Right ventricle myocardium superior (tissue), 1 donor: ENCODE measurements at places on chromosomes 4 and X. TPM values are rescaled to one million over a fixed set of nuclear protein-coding genes. Genes with fewer than 3 reads are reported as not detected.
A peak's percentile ranks its signal among the peaks of the same experiment; 100 is the strongest.

DNA sequence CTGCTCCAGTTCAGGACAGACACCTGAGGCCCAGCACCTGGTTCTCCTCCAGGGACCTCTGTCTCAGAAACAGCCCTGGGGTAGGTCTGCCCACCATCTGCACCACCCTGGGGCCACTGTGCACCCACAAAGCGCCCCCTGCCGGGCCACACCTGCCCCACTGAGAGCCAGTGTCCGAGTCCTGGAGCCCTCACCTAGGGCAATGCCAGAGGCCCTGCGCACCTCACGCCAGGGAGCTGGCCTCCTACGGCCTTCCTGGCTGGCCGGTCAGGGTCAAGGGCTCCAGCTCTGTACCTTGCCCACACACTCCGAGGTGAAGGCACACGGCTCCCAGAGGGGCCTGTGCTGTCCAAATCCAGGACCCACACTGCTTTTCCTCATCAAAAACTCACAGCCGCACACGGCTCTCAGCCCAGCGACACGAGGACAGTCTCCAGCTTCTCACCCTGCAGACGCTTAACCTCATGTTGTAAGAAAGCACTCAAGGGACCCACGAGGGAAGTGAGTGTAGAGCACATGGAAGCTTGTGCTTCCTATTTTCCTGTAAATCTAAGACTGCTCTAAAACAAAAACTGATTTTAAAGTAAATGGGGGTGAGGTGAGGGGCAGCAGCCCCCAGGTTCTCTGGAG, 5.4 kb downstream of the CTBP1 start:
- DNase-seq: peak; percentile 33

DNA sequence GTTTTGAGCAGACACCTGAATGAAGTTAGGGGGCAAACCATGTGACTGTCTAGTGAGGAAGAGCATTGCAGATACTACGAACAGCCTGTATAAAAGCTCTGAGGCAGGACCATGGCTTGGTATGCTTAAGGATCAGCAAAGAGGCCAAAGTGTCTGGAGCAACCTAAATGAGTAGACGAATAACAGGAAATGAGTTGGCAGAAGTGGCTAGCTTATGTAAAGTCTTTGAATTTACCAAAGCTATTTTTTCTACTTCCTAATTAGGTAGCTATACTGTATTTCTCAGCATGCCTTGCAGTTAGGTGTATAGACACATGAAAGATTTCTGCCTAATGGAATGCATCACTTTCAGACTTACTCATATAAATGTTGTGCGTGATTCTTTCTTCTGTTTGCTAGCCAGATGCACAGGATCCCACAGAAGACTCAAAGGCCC, 9.3 kb upstream of the GPRIN3 start:
- no peak for DNase-seq

DNA sequence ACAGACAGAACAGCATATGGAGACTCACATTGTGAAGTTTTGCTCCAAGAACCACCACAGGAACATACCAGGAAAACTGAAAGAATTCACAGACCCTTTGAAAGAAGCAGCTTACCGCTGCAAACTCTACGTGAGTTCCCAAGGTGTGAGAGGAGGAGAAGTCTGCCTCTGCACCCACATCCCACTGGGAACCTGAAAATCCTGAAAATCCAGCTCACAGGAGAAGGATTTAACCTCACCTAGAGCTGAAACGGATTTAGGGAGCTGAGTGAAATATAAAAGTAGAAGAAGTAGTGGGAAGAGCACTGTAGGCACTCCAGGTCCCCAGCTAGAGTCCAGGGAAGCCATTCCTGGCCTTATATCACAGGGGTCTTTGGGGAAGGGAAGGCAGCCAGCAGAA, 80.0 kb downstream of the FHIP1A start:
- no peak for DNase-seq

DNA sequence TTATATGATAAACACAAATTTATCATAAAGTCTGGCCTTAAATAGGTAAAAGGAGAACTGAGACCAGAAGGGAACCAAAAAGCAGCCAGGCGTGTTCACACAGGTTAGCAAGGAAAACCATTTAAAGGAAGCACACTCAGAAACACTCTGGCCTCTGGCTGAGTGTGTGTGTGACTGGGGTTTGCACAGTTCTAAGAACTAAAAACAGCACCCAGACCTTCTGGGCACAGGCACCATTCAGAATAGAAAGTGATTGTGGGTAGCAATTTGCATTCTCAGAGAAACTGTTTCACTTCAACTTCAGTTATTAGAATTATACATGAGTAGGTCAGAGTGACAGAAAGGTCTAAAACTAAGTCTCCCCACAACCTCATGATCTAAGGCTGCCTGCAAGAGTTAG, 10.0 kb downstream of the GPR82 start:
- no peak for DNase-seq

- no peak for DNase-seq
These were observed 3.8 kb downstream of the APLN start for GRCh38 chrX:129650821-129651510.

- no peak for DNase-seq
These were observed 8.7 kb downstream of the FHDC1 start for GRCh38 chr4:152944666-152945320.

DNA sequence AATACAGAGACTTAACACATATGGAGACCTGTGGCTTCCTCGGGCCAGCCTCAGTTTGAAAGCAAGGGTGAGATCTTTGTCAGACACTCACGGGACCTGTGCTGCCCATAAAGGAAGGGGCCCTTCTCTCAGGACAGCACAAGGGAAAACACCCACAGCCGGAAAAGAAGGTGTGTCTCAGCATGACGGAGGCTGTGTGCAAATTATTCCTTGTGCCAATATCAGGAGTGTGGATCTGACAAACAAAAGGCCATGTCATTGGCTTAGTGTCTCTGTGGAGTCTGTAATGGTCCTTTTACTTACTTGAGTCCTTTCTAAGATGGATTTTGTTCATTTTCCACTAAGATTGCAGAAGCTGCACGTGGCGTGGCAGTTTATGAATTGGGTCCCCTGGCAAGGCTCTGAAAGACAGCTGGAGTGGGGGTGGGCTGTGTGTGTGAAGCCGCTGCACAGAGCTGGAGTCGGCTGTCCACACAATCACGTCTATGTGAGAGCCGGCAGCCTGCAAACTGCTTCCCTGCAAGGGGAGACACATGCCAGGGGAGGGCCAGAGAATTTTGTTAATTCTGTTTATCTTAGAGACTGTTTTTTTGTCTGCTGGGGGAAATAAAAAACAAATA, 1.9 kb downstream of the ENPP6 start:
- DNase-seq: no peak

DNA sequence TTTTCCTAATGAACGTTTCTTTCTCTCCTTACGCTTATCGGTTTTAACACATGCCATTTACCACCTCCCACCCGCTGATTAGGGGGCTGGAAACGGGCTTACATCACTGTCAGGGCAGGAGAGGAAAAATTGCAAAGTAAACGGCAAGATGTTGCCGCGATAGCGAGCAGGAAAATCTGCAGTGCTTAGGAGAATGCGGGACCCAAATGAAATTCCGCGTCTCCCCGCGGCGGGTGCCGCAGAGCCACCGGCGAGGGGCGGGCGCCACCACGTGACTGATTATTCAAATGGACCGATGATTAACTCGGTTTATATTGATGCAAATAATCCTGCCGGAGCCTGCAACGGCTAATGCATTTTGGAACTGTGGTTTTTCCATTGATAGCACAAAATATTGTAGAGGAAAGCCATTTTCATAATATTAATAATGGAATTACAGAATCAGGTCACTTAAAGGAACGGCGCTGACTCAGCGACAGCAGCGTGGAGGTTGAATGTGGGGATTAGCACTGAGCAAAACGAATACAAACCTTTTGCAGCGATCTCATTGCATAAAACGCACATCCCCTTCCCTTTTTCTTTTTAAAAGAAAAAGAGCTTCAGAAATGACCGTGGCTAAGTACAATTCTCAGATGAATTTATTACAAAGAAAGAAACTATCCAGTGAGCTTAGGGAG, 224.2 kb downstream of the STIM2 start:
- peak; percentile 48 for DNase-seq

- peak; percentile 85 for DNase-seq
These were observed 190.6 kb downstream of the NSUN7 start for GRCh38 chr4:40940317-40940741.

DNA sequence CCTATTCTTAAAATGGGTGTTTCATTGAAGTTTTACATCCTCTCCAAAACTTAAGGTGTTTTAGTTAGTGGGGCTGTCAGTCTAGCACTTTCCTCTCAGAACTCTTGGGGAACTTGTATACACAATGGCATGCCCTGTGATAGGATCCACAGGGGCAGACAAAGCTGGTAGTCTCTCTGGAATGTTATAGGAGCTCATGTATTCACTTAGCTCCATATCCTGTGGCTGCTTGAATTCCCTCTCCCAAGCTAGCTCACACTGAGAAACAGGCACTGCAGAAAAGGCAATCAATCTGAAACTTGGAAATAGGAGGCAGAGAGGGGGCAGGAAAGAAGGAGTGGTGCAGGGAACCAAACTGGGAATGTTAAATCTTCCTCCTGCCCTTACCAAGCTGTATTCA, 26.3 kb upstream of the ARMCX2 start:
- no peak for DNase-seq

DNA sequence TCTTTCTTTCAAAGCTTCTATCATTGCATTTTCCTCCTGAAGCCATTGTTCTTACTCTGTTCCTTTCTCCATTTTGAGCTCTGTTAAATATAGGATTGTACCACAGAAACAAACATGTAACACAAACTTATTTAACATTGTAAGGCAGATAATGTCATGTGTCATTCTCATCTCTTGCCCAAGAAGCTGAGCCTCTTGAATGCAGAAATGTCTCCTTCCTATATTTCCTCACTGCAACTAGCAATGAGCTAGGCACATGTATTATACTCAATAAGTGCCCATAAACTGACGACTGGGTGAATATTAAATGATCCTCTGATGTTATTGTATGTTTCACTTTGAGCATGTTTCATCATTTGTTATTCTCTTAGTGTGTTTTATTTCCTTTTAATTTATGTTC, 56.7 kb upstream of the SLC7A11 start:
- no peak for DNase-seq

GRCh38 chr4:177293208-177294033, 16.3 kb upstream of the NEIL3 start:
- no peak for DNase-seq

DNA sequence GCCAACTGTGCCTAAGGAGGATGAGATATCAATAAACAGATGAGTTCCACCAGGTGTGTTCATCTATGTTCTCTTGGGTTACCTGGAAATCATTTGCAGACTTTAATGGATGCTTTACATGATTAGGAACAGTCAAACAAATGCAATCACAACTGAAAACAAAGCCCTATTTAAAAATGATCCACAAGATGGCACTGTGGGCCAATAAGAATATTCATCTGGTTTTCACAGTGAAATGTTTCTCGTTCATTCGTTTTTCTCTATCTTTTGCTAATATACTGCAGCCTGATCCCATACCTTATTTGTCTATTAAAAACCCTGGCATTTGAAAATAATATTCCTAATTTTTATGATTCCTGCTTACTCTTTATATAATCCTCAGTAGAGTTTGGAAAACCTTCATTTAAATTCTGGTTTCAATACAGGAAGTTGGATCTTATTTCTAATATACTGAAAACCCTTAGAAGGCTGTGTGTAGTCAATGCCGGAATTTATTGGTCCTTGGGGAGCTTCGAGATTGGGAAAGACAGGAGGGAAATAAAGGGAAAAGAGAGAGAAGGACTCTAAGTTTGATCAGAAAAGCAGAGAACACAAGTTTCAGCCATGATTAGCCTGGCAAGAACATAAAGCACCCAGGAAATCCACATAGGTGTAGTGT, 63.8 kb upstream of the TAPT1 start:
- DNase-seq: no peak

DNA sequence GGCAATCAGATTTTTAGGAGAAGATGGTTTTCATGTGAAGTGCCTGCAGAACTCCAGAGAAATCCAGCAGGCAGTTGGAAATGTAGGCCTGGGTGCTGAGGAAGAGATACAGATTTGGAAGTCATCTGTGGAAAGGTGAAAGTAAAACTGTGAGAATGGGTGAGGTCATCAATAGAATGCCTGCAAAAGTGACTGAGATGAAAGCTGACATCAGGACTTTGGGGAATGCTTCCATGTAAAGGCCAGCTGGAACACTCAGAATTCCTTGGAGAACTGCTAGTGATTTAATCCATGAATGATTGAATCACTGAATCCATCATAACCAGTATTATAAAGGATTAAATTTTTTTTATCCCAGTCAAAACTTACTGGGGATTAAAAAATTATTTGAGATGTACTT, 124.5 kb upstream of the GIMD1 start:
- no peak for DNase-seq

Gene ARHGAP10
- 64.0 TPM for total RNA-seq

Gene MAGED4
- 0.35 TPM for total RNA-seq

Gene KLB
- total RNA-seq: 0.13 TPM

Gene SLC2A9
- total RNA-seq: 8.8 TPM

Gene FAM53A
- total RNA-seq: 1.0 TPM

Gene CAPN6
- 0.08 TPM for total RNA-seq
